ENCODE measurements at places on chromosomes 7 and 10.

- DNase-seq: no peak
Observed at GRCh38 chr7:130945411-130945811, 211.4 kb upstream of the KLF14 start.

GRCh38 chr10:128530301-128530700, 404.1 kb upstream of the MKI67 start:
- DNase-seq: no peak

DNA sequence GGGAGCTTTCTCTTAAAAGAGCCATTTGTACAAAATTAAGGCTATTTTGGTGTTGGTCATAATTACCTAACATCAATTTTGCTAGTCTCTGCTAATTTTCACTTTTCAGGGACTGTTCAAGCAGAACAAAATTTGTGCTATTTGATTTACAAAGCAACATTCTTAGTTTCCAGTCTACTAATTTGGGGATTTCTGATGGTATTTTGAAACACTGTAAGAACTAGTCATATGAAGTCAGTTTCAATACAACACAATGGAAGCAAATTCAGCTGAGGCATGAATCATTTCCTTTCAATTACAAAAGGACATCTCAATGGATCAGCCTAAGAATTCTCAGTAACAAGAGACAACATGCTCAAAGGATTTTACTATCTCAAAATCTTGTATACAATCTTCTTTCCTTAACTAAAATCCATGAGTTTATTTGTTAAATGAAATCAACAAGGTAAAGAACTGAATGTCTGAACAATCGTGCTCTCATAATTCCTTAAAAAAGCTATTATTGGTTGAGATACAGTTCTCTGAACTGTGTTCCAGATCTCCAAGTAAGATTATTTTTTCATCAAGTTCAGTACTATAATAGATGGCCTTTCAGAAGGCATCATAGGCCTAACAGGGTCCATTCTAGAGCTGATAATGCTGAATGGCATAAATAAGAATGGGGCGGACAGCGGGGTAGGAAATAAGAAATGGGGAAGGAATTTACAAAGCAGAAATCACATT, 144.6 kb downstream of the NRCAM start:
- DNase-seq: no peak

DNA sequence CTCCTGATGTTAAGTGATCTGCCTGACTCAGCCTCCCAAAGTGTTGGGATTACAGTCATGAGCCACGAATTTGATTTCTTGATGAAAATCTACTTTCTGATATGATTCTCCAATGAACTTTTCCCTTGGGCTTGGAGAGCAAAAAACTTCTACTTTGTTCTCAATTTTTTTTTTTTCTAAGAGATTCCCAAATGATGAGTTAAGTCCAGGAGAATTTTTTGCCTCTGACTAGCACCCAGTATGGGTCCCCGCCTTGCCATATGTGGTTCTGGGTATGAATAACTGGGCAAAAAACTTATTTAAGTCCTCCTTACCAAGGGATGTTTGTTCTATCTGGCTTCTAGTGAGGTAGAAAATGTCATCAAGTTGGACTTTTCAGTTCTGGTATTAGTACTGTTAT, 147.9 kb upstream of the LYZL1 start:
- DNase-seq: no peak

GRCh38 chr10:98338318-98338717, 70.3 kb upstream of the LOXL4 start:
- DNase-seq: no peak

DNA sequence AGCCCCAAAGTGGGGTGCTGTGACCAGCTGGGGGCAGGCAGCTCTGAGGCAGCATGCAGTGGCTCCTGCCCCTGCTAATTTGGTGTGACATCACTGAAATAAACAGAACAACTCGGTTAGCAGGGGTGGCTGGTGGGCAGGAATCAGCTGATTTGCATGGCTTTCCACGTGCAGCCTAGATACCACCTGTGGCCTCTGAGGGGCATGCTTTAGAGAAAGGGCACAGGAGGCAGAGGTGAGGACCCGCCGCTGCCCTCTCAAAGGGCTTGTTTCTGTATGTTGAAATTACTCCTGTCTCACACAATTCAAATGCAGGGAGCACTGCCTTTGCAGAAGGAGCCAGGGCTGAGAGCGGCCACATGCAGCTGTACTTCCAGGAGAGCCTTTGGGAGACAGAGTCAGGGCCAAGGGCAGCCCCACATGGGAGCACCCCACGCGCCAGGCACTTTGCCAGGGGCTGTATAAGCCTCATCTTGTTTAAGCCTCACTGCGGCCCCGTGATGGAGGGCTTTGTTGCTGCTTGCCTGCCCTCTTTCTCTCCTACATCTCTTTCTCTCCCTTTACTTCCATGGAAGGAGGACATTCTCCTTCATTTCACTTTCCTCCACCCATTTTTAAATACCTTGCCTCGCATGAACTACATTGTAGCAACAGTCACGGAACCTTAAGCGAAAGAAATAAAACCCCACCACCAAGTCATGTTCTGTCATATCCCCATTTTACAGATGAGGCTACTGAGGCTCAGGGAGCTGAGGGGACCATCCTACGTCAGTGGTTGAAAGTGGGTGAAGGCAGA, 137.7 kb downstream of the ZMIZ1 start:
- no peak for DNase-seq
